NAMALWA (cell line): ENCODE measurements at places on chromosomes 2 and 18.

DNA sequence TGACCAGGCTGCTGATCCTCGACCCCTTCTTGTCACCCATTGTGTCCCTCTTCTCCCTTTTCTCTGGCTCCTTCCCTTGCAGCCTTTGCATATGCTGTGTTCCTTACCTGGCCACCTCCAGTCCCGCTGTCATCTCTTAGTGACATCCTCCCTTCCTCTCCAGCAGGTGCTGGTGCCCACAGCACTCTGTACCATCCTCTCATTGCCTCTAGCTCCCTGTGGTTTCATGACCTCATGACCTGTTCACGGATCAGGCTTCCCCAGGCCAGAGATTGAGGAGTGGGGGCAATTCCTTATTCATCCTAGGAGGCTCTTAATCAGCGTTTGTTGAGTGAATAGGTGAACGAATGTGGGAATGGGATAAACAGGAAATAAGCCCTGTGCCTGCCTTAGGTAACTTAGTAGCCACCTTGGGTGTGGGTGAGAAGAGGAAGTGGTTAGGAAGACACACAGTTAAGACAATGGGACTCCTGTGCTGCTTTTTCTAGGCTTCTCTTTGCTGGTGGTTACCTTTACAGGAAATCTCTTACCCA is 35.5 kb downstream of the ITGA6 start:
- peak; percentile 17 for DNase-seq

GRCh38 chr18:36578871-36579710 is 249.7 kb downstream of the TPGS2 start:
- no peak for DNase-seq

DNA sequence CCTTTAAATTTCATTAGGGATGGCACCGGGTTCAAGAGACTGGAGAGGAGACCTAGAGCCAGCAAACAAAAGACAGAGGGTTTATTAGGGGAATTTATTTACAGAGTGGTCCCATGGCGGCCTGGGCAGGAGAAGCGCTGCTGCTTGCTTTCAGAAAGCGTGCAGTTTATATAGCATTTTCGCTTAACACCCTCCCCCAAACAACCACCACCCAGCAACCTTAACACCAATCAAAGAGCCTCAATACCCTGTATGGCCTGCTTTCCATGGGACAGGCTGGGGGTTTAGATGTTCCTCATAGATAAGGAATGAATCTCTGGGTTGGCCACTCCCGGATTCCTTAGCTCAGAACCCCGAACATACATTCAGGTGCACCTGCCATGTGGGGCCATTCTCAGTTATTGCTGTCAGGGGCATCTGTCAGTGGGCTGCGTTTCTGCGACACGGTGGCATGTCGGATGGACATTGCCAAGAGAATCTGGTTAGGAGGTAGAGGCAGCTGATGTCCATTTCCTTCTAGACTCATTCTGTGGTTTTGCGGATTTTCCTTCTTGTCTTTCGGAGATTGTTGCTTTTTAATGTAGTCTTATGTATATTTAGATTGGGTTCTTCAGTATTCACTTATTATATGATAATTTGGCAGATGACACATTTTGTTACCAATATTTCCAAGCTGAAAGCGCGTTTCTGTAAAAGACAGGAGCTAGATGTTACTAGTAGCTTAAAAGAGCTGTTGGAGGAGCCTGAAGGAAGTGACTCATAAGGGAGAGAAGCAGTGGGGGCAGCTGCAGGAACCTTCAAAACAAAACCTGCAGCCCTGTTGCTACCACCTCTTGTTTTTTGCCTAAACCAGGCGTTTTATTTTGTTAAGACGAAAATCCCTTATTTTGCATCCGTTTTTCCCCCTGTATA is 7.2 kb downstream of the AGAP1 start:
- DNase-seq: no peak

GRCh38 chr2:67836866-67837265 is 225.9 kb downstream of the C1D start:
- no peak for DNase-seq

- DNase-seq: no peak
Measured at GRCh38 chr2:154537024-154537423, 161.5 kb upstream of the KCNJ3 start.

GRCh38 chr2:20576598-20577115 is 74.2 kb downstream of the HS1BP3 start:
- DNase-seq: peak; percentile 67

DNA sequence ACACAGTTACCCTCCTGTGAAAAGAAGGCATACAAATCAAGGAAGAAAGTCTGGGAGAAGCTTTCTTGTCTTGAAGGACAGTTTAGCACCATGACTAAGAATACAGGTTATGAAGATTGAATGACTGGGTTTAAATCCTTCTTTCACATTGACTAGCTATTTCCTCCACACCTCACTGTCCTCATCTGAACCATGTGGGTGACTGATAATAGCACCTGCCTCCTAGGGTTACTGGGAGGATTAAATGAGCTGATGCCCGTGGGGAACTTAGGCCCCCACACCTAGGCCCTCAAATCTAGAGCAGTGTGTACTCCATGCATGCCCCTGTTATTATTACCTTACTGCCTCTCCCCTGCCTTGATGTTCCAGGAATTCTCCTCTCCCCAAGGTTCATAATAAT is 202.9 kb downstream of the FBXO15 start:
- DNase-seq: no peak

GRCh38 chr2:81650048-81650971 is 1345.8 kb upstream of the LRRTM1 start:
- peak; percentile 21 for DNase-seq

GRCh38 chr2:23530206-23530908 is 145.4 kb downstream of the KLHL29 start:
- no peak for DNase-seq

GRCh38 chr2:165795011-165795410 is 964 bp upstream of the GALNT3 start:
- no peak for DNase-seq

DNA sequence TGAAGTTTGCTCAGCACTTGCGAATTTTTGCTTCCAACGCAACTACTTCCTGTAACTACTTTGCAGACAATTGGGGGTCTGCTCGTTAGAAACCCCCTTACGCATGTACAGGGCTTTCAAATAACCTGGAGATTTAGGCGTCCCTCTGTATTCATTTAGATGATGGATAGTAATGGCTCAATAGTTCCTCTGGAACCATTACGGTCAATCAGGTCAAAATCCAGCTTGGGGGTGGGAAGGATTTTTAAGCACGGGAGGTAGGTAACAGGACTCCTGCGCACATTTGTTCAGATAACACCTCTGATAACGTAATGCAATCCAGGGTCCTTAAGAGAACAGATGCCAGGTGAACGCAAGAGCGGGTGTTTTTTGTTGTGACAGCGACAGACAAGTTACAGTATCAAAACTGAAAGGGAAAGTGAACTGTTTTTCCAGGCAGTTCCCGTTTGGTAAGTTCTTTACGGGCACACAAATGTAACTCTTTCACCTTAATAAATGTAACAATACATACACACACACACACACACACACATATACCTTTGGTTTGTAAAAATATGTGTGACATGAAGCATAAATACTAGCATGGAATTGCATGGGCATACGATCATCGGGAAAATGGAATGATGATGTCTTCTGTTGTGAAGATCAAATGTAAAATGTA is 3.8 kb upstream of the OSR1 start:
- peak; percentile 42 for DNase-seq

DNA sequence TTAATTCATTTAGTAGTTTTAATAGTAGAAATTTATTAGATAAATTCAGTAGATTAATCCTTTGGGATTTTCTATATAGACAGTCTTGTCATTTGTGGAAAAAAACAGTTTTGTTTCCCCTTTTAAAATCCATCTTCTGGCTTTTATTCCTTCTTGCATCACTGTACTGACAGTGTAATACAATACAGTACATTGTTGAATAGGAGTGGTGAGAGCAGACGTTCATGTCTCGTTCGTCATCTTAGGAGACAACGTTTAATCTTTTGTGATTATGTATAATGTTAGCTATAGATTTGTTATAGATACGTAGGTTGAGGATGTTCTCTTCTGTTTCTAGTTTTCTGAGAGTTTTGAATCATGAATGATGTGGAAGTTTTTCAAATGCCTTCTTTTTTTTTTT is 61.8 kb downstream of the NCOA1 start:
- DNase-seq: no peak

DNA sequence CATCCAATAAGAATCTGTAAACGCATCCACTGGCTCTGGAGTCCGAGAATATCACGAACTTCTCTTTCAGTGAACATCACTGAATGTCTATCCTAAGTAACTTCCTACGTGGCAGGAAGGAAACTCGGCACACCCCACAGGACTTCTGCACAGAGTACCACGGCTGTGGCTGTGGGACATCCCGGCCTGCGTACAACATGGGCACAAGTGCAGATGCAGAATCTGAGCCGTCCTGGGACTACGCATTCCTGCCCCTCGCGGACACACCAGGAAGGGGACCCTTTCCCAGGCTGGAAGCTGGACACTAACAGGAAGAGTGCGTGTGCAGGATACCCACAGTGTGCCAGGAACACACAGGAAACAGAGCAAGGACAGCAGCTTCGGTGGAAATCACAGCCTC is 60.6 kb downstream of the ZNF516 start:
- no peak for DNase-seq

DNA sequence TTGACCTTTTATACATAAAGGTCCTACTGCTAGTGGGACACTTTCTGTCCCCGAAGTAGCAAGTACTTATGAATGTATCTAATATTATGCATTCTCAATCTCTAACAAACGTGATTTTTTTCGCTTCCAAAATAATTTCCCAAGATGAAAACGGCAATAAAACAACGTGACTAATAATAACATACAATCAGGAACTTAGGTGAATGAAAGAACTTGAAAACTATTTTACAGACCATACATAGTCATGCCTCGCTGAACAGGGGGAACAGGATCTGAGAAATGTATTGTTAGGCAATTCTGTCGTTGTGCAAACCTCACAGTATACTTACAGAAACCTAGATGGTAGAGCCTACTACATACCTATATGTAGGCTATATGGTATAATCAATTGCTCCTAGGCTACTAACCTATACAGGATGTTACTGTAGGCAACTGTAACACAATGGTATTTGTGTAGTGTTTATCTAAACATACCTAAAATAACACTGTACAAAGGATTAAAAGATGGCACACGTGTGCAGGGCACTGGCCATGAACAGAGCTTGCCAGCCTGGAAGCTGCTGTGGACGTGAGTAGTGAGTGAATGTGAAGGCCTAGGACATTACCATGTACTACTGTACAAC is 2.5 kb downstream of the RTN4 start:
- DNase-seq: peak; percentile 56

- DNase-seq: no peak
Measured at GRCh38 chr2:199810422-199811171, 40.4 kb downstream of the FTCDNL1 start.

- no peak for DNase-seq
Measured at GRCh38 chr18:76487782-76488181, 7.3 kb downstream of the ZNF516 start.

- no peak for DNase-seq
Measured at GRCh38 chr2:24494410-24494809, 3.4 kb downstream of the NCOA1 start.

DNA sequence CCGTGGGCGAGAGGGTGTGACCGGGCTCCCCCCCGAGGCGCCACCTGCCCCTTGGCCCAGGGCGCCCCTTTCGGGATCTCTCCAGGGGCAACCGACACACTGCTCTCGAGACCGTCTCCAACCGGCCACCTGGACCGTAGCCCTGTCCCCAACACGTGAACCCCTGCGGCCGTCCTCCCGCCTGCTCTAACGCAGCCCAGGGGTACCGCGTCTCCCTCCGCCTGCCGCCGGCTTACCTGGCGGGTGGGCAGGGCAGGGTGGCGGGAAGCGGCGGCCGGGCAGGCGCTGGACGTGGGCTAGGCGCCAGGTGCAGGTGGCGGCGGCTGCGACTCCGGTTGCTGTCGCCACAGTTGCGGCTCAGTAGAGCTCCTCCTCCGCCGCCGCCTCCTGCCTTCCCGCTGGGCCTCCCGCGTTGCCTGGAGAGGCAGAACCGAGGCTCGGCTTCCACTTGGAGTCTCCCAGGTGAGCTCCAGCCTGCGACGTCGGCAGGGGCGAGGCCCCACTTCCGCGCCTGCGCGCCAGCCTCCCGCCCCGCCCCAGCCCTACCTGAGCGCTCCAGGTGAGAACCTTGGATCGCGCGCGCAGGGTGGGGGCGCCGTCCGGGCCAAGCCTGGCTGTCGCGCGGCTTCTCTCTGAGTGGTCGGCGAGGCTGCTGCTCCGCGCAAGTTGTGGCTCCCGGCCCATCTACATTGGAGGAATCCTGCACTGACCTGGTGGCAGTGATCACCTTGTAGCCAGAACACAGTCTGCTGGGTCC is at the start of gene GALNT3:
TSS of gene GALNT3 (minus strand) at position 469 of the 757 bp plus-strand sequence. CDS start 23,547 bp downstream, outside the sequence.
- no peak for DNase-seq

DNA sequence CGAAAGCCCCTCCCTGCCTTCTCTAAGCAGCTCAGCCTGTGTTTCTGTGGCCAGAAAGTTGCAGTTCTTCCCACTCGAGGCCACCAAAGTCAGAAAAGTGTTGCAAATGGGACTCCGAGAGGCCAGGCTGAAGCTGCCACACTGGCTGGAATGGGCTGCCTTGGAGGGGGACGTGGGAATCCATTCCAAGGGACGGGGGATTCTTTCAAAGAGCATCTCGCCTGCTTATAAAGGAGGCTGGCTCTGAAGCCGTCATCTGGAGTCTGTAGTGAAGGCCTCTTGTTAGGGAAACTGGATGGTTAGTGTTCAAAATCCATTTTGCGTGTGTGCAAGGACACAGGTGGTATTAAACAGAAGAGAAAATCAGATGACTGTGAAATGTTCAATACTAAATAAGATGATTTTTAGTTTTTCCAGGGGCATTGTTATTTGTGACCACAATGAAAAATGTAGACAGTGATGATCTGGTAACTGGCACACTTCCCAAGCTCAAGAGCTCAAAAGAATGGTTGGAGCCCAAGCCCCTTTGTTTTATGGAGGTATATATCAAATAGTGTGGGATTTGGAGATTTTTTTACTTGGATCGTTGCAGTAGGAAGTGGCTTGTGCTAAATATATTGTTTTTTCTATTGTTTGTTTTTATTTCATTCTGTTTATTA is 782 bp downstream of the FAM228B start:
- no peak for DNase-seq

DNA sequence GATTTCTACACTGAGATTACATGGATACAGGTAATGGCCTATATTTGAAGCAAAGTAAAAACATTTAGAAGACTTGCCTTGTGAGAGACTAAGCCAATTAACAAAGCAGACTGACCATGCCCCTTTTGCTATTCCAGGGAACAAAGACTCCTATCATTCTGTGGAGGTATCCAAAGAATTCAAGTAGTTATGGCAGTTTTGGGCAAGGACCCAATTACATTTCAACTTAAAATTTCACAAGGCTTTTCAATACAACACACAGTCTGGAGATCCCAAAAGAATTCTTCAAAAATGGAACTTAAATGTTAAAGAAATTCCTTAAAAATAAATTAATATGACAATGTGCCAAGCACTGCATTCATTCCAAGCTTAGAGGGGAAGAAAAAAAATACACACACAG is 109.2 kb upstream of the CHRNA1 start:
- DNase-seq: no peak

GRCh38 chr2:64479259-64480117 is 25.5 kb downstream of the LGALSL start:
- DNase-seq: no peak
